Subcutaneous preadipocyte (primary cell): ENCODE measurements at places on chromosomes 2 and 18. TPM values are rescaled to one million over a fixed set of nuclear protein-coding genes. Genes with fewer than 3 reads are reported as not detected.

The SERPINB13 gene
- total RNA-seq: not detected in 2 replicates

The SLC23A3 gene
- total RNA-seq: 0.73 and 1.8 TPM in 2 replicates

The CD207 gene
- total RNA-seq: not detected in 2 replicates

The ONECUT2 gene
- total RNA-seq: under 0.01 TPM in 2 replicates

The THAP4 gene
- 54.7 and 60.8 TPM in 2 replicates for total RNA-seq

The TLX2 gene
- total RNA-seq: under 0.01 TPM in 1 of 2 replicates, not detected in the other

The CPLX4 gene
- total RNA-seq: not detected in 2 replicates

The NYAP2 gene
- total RNA-seq: not detected in 2 replicates

The GKN2 gene
- not detected in 2 replicates for total RNA-seq

The STARD6 gene
- under 0.01 TPM in 1 of 2 replicates, not detected in the other for total RNA-seq

The SNED1 gene
- 154 and 391 TPM in 2 replicates for total RNA-seq

The SNRNP200 gene
- total RNA-seq: 37.1 and 47.3 TPM in 2 replicates

The SERPINB4 gene
- total RNA-seq: under 0.01 TPM in 1 of 2 replicates, not detected in the other

The CXXC1 gene
- total RNA-seq: 27.6 and 43.8 TPM in 2 replicates

The SKA1 gene
- 15.8 and 25.4 TPM in 2 replicates for total RNA-seq

The FBXO15 gene
- total RNA-seq: 0.37 and 0.78 TPM in 2 replicates

The SH3BP4 gene
- total RNA-seq: 32.7 and 48.7 TPM in 2 replicates

The INHBB gene
- total RNA-seq: 0.20 and 1.1 TPM in 2 replicates

The CETN1 gene
- total RNA-seq: not detected in 2 replicates

The TMX3 gene
- total RNA-seq: 68.0 and 75.9 TPM in 2 replicates

The MAPK4 gene
- total RNA-seq: not detected in 2 replicates

The PLA2R1 gene
- 5.9 and 7.7 TPM in 2 replicates for total RNA-seq

The SLC11A1 gene
- under 0.01 and 0.20 TPM in 2 replicates for total RNA-seq

The GBX2 gene
- total RNA-seq: under 0.01 TPM in 1 of 2 replicates, not detected in the other

The ST8SIA5 gene
- under 0.01 and 0.20 TPM in 2 replicates for total RNA-seq

The GPD2 gene
- total RNA-seq: 83.8 and 171 TPM in 2 replicates

The TIA1 gene
- total RNA-seq: 58.4 and 62.0 TPM in 2 replicates

The SS18 gene
- 91.5 and 97.2 TPM in 2 replicates for total RNA-seq

The ANKRD39 gene
- 7.2 and 7.3 TPM in 2 replicates for total RNA-seq

The GYPC gene
- 68.0 and 88.9 TPM in 2 replicates for total RNA-seq

The CPS1 gene
- 15.4 and 35.2 TPM in 2 replicates for total RNA-seq

The CXCR4 gene
- not detected in 2 replicates for total RNA-seq

The FHOD3 gene
- 1.1 and 1.6 TPM in 2 replicates for total RNA-seq

The GPC1 gene
- 87.6 and 88.9 TPM in 2 replicates for total RNA-seq

The PSD4 gene
- 1.2 and 1.5 TPM in 2 replicates for total RNA-seq

The GNLY gene
- total RNA-seq: not detected in 2 replicates

The POLE4 gene
- total RNA-seq: 14.9 and 16.9 TPM in 2 replicates

The ERFE gene
- total RNA-seq: 7.0 and 8.0 TPM in 2 replicates
